ENCODE measurements at places on chromosomes 1 and 21.

GRCh38 chr21:41393876-41394465 lies 32.1 kb upstream of the MX1 start:
- DNase-seq: no peak

- no peak for DNase-seq
Observed at GRCh38 chr1:119551218-119551617, 44.2 kb downstream of the HSD3B1 start.

DNA sequence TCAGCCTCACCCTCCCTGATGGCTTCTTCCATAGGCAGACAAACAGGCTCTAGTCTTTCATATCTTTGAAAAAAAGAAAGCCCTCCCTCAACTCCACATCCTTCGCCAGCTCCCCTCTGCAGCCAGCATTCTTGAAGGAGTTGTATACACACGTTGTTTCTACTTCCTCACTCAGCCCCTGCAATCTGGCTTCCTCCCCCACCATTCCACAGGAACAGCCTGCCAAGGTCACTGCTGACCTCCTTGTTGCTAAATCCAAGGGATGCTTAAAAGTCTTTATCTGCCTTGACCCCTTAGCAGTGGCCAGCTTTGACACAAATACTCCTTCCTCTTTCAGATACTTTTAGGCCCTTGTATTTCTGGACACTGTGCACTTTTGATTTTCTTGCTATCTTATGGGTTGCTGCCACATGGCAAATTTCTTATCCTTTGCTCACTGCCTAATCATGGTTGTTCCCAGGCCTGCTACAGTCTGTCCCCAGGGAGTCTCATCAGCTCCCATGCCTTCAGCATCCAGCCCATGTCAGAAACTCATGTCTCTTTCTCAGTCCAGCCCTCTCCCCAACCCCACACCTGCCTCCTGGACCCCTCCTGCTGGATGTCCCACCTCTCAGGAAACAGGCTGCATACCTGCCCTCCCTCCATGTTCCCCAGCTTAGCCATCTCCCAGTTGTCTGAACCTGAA lies 8.3 kb downstream of the FAM229A start:
- no peak for DNase-seq

DNA sequence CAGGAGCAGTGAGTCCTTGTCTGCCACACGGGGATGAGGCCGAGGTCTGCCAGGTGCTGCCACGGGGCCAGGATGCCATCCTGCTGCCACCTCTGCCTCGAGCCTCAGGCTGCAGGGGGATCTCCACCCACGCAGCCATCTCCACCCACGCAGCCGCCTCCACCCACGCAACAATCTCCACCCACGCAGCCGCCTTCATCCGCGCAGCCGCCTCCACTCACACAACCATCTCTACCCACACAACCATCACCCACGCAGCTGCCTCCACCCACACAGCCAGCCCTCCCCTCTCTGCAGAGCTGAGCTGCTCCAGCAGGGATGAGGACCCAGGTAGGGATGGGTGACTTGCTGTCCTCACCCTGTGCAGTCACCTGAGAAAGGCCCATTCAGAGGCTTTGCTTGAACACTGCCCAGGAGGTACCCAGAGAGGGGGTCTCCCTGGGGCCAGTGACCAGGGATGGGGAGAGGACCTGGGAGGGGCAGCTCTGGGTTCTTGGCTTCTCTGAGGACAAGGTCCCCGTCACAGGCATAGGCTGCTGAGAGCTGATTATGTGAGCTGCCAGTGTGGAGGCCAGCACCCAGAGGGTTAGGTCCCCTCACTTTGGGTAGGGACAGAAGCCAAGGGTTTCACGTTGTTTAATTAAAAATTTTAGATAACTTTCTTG lies 46.6 kb upstream of the TTC34 start:
- DNase-seq: no peak

DNA sequence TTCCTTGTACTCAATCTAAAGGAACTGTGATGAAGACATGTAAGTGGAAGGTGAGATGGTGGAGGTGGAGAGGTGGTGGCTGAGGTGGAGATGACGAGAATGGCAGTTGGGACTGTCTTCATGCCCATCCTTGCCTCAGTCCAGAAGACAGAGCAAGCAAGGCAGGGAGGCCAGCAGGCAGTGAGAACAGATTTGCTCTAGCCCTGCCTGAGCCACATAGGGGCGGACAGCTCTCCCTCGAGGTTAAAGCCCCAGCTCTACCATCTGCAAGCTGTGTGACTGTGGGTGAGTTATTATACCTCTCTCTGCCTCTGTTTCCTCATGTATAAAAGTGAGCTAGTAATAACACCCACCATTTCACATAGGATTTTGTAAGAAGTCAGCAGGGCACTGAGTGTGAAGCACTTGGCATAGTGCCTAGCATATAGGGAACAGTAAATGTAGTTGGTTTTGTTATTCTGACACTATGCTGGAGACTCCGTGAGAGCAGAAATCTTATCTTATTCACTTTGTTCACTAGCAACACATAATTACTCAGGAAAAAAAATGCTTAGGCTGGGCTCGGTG lies 4.8 kb upstream of the FAM110D start:
- no peak for DNase-seq

- no peak for DNase-seq
Observed at GRCh38 chr1:31640964-31641363, 3.7 kb downstream of the PEF1 start.

DNA sequence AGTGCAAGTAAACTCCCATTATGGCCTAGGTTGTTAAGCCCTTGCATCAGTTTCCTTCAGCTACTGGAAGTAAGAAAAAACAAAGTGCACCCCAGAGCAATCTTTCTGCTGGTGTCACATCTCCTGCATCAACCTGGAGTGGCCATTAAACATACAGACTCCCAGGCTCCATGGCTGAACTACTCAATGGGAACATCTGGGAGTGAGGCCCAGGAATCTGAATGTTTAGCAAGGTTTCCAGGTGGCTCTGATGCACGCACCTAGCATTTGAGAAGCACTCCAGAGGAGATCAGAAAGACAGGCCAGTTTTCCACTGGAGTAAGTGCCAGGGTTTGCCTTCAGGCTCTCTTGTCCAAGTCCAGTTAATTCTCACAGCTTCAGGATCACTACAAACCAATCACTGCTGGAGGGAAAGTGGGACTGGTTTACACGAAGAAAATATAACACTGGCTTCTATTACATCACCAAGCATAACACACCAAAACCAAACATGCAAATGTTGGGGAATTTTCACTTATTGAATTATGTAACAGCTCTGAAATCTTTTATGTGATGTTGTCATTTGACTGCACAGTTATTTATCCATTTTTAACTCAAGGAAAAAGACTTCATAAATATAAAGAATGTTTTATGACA lies 22.3 kb upstream of the ABCA4 start:
- no peak for DNase-seq

DNA sequence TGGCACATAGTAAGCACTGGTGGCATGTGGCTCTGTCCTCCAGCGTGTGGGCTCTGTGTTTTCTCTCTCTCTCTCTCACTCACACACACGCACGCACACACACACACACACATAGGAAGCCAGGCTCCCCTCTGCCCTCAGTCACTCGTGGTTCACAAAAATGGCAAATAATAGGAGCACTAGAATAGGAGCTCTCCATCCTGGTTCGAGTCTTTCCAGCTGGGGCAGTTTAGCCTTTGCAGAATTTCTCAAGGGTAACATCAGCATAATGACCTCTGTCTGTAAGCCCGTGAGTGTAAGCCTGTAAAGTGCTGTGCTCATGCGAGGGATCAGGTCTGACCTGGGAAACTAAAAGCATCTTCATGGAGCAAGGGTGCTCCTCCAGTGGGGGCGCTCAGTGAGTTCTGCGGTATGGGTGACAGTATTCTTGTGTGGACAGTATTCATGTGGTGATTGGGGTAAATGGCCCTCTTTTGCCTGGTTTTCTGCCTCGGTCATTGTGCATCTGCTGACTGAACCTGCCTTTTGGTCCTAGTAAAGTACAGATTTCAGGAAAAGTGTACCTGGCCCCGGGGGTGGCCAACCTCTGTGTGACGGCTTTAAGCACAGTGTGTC lies 842 bp upstream of the ZC3H12A start:
- DNase-seq: no peak
